Activated naive CD4-positive, alpha-beta T cell treated with Interleukin-2 at 50 U/mL for 16 hours (primary cell): ENCODE measurements at places on chromosomes 2 and 18.

DNA sequence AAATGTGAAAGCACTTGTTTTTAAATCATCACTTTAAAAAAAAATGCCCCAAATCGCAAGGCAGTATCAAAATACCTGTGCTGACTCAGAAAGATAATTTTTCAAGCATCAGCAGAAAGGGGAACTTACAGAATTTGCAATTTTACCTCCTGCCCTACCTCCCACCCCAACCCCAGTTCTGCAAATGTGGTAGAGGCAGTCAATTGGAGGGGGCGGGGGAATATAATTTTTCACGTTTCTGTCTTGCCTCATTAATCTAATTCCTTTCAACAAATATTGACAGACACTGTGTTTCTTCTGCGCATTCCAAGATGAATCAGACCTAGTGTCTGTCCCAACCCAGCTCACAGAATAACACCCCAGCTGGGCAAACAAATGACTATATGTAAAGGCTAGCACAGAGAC lies 76.8 kb downstream of the ALPK2 start:
- DNase-seq: peak; percentile 49

GRCh38 chr2:30798536-30798991 lies 8.7 kb downstream of the CAPN13 start:
- no peak for DNase-seq

DNA sequence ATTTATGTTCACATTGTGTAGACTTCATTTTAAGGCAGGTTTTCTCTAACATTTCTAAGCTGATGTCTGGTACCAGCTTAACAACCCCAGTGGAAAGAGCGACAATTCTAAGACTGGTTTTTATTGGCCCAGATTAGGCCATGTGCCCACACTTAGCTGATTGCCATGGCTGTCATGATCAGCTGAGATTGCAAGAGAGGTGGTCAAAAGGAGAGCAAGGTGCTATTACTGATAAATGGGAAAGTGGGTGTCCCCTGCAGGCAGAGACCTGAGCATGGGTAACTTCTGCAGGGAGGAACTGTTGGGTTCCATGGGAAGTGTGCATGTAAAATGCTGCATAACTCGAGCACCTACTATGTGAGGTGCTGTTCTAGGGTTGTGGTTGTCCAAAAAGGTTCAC lies 56.8 kb upstream of the MCFD2 start:
- no peak for DNase-seq

- DNase-seq: no peak
Observed at GRCh38 chr2:36556842-36557241, 41.1 kb downstream of the FEZ2 start.

- no peak for DNase-seq
Observed at GRCh38 chr2:74706741-74707140, 52.7 kb downstream of the SEMA4F start.

DNA sequence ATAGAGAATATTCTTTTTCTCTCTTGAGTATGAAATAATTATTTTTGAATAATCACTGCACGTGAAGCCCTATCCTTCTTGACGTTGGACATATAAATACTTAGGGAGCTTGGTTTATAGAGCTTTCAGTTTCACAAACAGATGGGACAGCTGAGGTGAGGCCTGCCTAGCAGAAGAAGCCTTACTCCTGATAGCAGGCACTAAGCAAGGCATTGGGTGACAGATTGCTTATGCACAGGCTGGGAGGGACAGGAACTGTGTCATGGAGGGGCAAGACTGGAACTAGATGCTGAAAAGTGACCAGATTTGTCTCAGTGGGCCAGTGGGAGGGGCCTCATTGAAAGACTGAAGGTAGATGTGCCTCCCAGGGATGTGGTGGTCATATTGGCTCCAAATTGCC lies 220.8 kb downstream of the NEDD4L start:
- no peak for DNase-seq

DNA sequence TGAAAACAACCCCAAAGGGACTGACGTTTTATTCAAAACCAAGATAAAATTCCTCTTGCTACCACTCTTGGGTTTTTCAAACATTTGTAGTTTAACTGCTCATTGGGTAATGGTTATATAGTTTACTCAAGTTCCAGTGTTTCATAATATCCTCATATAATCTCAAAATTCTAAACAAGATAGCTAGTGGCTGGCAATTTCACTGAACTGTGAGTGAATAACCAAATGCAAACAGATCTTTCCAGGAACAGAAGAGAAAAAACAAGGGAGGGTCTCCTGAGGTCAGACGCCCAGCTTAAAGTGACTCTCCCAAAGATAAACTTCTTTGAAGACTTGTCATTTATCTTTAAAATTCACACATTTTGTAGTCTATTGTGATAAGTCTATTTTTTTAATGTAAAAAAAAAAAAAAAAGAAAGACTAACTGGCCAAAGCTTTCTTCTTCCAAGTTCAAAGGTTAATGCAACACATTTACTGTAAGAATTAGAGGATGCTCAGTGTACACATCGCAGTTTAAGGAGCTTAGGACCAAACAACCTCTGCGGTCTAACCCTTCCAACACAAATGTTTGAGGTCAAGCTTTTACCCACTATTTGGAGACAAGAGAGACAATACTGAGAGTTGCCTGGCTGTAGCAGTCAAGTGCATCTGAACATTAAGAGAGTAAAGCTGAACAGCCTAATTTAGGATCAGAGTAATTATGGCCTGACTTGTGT lies 26.6 kb downstream of the LPIN2 start:
- no peak for DNase-seq

GRCh38 chr2:161915121-161915520 lies 158.9 kb downstream of the DPP4 start:
- DNase-seq: no peak

DNA sequence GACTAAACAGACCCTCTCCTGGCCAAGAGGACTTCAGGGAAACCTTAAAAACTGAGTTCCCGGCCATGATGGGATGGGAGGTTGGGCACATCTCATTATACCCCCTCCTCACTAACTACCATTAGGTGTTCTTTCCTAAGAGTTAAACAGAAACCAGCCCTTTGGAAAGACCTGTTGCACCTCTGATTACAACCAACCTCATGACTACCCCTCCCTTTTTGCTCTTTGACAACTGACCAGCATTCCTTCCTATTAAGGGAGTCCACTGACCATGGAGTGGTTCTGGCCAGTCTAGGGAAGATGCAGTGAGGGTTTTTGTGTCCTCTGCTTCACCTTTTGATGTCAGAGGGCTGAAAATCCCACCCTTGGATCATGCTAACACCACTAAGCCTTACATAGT lies 44.5 kb upstream of the FRZB start:
- DNase-seq: no peak

GRCh38 chr2:237262838-237263771 lies 150.9 kb downstream of the COL6A3 start:
- no peak for DNase-seq

DNA sequence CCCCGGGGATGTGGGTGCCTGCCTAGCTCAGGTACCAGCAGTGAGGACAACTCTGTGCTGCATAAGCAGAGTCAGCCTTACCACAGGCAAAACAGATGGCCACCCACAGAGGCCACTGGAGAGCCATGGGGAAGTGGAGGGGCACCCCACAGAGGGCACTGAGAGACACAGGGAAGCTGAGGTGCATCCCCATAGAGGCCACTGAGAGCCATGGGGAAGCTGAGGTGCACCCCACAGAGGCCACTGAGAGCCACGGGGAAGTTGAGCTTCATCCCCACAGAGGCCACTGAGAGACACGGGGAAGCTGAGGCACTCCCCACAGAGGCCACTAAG lies 134.1 kb upstream of the EPAS1 start:
- DNase-seq: no peak

DNA sequence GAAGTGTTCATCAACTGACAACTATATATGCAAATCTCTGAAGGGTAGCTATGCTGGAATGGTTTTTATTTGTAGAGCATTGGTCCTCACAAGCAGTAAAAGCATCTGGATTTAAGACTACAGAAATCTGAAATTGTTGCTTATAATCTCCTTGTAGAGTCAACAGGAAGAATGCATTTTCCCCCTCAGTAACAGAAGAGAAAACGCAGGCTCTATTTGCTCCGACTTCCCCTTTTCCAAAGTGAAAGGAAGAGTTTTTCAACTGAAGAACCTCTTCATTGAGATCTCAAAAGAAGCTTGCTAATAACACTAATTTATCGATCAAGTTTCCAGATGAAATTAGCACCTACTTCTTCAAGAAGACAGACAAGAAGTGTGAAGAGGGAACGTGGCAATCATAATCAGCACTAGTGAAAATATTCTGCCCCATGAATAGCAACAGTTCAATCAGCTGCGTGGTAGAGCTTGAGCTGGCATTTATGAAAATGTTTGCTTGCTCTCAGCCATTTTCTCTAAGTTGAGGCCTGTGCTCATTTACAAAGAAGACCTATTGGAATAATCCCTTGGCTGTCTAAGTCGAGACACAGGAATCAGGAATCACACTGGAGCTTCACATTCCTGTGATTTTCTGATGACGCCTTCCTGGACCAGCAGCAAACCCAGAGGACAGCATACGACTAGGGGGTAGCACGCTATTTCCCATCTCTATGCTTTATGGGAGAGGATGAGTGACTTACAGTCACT lies 43.7 kb downstream of the TGIF1 start:
- no peak for DNase-seq

- no peak for DNase-seq
Observed at GRCh38 chr18:46601141-46601805, 55.7 kb downstream of the LOXHD1 start.

- no peak for DNase-seq
Observed at GRCh38 chr2:65360441-65360840, 72.0 kb downstream of the SPRED2 start.

DNA sequence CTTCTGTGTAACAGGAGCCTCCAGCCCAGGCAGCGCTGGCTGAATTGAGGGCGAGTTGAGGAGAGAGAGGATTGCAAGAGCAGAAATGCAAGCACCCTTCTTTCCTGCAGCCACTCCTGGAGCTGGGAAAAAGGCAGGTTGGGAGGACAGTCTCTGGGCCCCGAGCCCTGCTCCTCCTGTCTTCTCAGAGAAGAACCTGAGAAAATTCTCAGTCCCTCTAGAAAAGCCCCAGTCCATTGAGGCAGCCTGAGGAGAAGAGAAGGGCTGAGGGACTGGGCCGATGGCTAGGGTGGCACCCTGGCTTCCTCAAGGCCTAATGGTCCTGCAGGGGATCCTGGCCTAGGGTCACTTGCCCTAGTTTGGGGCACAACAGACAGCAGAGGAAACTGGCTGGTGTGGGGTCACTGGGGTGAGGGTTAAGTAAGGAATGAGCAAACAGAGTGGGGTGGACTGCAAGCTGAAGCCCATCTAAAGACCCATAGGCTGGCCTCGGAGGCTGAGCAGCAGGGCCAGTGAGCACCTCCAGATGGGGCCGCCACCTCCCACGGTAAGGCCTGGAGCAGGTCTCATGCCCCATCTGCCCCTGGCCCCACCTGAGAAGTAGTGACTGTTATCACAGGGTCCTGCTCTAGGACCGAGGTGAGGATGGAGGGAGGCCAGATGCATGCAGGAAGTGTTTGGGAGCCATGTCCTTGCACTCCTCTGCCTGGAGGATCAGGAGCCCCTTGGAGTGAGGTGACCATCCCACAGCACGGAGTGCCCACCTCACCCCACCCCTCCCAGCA lies 12.4 kb downstream of the CIB4 start:
- no peak for DNase-seq

DNA sequence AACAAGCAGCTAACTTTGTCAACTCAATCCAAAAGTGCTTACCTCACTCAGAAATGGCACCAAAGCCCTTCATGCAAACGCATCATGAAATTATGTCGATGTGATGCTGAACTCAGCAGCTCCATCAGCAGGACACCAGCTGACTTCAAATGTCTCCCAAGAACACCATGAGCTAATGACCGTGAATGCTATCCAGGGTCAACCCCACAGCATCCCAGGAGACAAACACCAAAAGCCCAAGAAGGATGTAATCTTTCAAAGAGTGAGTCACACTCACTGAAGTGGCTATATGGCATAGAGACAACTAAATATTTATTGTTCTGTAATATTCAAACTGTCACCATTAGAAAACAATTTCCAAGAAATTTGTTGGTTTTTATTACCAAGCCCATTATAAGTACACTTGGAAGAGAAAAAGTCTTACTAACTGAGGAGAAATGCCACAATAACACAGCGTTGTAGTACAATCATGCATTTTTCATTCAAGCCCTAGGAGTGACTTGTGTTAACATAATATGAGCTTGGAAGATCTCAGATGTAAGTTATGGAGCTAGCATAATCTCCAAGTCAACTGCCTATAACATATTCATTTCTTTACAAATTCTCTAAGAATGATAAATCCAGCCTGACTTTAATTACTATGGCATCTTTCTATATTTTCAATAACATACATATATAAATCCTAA lies 165.0 kb upstream of the CCDC68 start:
- no peak for DNase-seq

- DNase-seq: no peak
Observed at GRCh38 chr2:11833601-11834000, 87.2 kb downstream of the LPIN1 start.

DNA sequence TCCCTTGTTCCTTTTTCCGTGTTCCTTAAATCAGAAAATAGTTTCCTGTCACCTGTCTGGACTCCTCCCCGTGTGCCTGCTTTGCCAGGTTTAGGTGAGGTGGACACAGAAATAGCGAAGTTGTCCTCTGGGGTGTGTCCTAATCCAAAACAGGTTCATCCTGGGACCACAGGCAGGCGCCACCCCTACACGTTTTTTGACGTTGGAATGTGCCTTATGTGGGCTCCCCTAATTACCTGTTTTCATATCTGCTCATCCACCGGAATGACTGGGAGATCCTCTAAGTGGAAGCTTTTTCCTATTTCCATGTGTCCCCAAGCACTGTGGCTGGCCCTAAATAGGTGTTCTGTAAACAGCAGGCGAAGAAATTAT lies 49.0 kb upstream of the PAIP2B start:
- no peak for DNase-seq

DNA sequence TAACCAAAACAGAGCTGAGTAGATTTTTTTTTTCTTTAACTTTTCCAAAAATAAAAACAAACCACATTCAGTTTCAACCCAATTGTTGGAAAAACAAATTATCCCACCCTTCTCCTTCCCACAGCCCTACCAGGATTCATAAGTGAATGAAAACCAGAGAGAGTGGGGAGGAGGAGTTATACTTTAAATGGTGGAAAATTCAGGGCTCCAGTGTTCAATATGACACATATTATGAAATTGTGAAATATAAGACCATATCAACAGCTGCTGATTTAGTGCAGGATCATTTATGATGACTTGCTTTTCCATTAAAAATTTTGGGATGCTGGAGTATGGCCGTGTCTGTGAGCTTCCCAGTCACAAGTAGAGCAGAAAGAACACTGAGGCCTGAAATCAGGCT lies 26.7 kb downstream of the COLEC12 start:
- no peak for DNase-seq

DNA sequence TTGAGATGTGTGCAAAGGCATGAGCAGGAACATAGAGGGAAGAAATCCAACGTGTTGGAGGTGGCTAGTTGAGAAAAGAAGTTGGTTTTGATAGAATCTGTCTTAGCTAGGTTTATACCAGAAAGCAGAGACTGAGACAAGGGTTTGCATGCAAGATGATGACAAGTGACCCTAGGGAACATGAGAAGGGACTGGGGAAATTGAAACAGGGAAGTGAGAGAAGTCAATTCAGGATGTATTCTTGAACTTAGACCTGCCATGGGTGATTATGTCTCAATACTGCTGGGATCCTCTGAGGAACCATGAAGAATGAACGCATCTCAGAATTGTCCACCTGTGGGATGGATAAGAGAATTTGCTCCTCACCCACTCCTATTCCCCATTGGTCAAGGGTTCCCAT lies 20.5 kb downstream of the IL36A start:
- no peak for DNase-seq
